ENCODE measurements at places on chromosomes 1 and 21.

DNA sequence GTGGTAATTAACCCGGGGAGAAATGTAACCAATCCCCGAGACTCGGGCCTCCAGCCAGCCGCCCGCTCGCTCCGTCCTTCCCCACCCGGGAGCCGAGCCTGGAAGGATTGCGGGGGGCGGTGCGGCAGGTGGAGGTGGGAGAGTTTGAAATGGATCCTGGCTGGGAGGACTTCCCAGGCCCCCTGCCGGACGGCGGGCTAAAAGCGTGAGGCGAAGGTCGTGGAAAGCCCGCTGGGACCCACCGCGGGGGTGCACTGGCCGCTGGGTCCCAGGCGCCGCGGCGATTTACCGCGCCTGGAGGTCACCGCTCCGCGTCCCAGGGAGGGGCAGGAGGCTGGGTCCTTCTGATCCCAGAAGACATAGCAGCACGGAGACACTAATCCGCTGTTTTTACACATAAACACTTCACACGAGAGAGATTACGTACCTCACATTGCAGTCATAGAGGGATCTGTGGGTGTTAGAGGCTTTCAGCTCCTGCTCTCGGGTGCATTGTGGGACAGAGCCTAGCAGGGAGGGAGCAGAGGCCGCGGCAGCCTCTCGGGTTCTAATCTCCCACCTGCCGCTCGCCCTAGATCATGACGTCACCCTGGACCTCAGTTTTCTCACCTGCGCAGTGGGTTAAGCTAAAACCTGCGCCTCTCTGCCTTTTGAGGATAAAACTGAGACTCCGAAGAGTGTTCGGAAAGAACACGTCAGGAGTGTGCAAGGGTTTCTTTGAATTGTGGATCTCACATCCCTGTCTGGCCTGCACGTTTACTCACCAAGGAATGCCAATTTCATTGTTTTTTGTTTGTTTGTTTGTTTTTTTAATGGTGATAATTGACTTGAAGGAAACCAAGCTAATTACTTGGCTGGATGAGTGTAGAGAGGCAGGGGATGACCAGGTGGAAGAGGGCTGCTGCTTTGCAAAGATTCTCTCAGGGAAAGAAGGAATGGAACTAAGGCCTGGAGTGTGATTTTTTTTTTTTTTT is 17.1 kb upstream of the TMEM9 start:
- DNase-seq: peak; percentile 18

DNA sequence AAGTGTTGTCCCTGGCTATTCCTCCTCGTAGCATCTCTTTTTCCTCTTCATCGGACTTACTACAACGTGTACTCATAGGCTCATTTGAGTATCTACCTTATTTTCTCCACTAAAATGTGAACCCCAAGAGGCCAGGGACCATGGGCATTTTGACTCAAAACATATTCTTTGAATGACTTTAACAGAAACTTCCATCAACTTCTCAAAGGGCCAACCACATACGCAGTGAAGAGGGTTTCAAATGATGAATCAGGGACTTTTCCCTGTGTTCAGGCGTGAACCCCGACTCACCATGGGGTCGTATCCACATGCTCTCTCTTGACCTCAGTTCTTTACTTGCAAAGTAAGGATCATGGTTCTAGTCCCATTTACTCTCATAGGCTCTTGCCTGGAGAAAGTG is 20.2 kb upstream of the GPR137B start:
- no peak for DNase-seq

GRCh38 chr1:69271587-69272125 is 296.1 kb upstream of the LRRC7 start:
- DNase-seq: no peak

- DNase-seq: no peak
Measured at GRCh38 chr1:4711416-4712275, 57.2 kb downstream of the AJAP1 start.

GRCh38 chr1:93565496-93566206 is 116.0 kb downstream of the BCAR3 start:
- no peak for DNase-seq

- no peak for DNase-seq
Measured at GRCh38 chr1:12229386-12229834, 420 bp upstream of the VPS13D start.

DNA sequence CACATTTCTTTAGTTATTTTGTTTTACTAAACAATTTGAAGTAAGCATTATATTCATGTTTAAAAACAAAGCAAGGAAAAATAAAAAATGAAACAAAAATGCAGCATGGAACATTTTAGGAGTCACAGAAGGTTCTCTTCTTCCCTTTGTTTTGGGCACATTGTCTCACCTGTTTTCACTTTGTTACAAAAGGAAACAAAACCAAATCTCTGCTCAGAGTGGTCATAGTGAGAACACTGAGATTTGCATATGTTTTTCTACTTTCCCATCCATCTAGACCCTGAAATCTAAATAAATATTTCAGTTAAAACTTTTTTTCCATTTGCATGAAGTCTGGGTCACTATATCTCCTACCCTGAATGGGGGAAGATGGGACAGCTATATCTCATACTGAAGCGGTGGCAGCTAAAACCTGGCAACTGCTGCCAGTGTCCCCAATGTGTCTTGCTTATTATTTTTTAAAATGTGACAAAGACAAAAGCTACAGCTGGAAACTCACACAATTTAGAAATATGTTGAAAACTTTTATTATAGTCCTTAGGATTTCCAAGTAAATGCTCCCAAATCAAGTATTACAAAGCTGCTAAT is 3.5 kb downstream of the EXOC8 start:
- no peak for DNase-seq

DNA sequence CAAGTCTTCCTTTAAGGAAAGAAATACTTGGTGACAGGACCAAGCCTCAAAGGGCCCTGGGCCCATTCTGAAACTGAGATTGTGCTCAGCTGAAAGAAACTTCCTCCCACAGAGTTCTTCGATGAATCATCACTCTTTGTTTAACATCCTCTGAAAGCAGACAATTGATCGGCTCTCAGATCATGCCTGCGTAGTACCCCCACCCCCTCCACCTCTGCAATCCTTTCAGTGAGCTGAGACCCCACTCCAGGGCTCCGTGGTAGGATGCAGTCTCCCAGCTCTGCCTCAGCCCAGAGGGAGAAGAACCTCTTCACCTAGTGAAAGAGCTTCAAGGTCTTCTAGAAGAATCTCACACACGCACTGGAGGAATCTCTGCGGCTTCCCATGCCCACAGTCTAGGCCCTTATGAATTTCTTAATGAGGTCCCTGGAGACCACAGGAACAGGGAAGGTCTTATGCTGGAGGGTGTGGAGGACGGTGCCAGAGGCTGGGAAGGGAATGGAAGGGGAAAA is 104.9 kb upstream of the SOD1 start:
- no peak for DNase-seq

DNA sequence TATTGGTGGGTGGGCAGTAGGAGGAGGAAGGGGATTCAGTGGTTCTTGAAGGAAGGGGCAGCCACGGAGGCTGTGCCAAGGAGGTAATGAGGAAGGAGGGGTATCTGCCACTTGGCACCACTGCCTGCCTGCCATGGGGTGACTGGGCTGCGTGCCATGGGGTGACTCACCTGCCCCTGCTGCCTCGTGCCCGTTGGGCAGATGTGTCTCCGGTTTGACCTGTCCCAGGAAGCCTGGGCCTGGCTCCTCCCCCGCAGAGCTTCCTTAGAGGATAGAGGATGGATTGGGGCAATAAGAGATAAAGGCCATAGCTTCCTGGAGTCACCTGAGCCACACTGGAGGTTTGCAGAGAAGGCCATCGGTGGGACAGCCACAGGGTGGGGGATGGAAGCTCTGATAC is 1.7 kb downstream of the PADI3 start:
- DNase-seq: no peak

DNA sequence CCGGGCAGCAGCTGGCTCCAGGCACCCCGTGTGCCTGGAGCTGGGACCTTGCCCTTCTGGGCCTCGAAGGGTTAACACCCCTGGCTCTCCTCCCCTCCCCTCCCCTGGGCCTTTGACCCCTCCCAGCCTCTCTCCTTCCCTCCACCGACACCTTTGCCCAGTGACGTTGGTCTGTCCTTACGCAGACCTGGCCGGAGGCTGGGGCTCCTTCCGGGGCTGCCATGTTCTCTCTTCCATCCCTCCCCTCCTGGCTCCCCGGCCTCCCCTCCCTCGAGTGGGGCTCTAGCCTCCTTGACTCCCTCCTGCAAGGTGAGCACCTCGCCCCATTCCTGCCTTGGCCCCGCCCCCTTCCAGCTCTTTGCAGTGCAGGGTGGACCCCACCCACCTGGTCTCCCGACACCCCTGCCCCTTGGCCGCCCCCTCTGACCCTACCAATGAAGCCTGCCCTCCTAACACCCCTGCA is at the start of gene TMEM82:
TMEM82 (plus strand) TSS at position 161 of the 463 bp plus-strand sequence; CDS start at position 222, 61 bp downstream.
- DNase-seq: no peak

GRCh38 chr1:245404527-245404926 is 249.7 kb downstream of the KIF26B start:
- no peak for DNase-seq

- no peak for DNase-seq
Measured at GRCh38 chr1:42977653-42978052, 19.0 kb upstream of the SLC2A1 start.

DNA sequence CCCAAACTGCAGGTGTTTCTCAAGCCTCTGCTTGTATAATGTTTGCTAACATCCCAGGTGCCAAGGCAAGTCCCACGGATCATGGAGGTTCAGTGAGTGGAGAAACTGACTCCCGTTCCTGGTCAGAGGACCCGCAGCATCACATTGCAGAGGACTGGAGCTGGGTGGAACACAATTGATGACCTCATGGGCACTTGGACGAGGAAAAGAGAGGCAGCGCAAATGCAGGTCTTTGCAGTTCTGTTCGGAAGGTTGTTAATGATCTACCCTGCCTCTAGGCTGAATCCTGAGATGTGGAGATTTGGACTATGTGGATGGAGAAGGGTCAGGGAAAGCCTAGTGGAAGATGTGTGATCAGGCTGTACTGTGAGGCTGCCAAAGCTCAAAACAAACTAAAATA is 192.9 kb downstream of the DUSP10 start:
- no peak for DNase-seq

- no peak for DNase-seq
Measured at GRCh38 chr1:201126463-201126831, 537 bp downstream of the ASCL5 start.

DNA sequence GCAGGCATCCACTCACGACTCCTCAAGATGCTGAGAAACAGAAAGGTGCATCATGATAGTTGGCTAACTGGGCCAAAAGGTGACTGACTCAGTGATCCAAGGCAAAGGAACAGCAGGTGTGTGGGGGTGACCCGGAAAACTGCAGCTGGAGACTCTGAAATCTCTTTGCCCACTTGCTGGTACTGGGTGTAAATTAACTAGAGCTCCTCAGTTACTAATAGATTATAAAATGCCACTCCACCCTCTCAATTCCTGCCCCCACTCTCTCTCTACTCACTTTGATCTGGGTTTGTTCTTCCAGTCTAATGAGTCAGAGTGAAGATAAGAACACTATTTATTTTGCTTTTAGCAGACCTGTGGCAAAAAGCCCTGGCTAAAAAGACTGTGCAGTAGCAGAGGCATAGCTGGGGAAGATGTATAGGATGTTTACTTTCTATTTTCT is 7.2 kb upstream of the PIGC start:
- DNase-seq: no peak
